Heart left ventricle (tissue), 16 donors: ENCODE measurements at places on chromosomes 16 and 17.

DNA sequence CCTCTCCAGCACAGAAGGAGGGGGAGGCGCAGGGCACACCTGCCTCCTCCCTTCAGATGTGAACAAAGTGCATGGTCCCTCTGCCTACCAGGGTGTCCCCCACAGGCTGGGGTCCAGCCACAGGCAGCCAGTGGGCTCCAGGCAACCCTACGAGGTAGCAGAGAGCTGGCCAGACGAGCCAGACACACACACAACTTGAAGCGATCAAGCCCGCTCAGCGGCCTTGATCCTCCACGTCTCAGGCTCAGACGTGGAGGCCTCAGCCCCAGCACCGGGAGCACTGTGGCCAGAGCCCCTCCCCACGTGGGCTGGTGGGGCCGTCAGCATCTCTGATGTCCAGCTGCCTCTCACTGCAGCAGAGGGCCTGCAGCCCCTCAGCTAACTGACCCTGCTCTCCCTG lies 8.5 kb downstream of the MCRIP1 start:
- no peak for DNase-seq

DNA sequence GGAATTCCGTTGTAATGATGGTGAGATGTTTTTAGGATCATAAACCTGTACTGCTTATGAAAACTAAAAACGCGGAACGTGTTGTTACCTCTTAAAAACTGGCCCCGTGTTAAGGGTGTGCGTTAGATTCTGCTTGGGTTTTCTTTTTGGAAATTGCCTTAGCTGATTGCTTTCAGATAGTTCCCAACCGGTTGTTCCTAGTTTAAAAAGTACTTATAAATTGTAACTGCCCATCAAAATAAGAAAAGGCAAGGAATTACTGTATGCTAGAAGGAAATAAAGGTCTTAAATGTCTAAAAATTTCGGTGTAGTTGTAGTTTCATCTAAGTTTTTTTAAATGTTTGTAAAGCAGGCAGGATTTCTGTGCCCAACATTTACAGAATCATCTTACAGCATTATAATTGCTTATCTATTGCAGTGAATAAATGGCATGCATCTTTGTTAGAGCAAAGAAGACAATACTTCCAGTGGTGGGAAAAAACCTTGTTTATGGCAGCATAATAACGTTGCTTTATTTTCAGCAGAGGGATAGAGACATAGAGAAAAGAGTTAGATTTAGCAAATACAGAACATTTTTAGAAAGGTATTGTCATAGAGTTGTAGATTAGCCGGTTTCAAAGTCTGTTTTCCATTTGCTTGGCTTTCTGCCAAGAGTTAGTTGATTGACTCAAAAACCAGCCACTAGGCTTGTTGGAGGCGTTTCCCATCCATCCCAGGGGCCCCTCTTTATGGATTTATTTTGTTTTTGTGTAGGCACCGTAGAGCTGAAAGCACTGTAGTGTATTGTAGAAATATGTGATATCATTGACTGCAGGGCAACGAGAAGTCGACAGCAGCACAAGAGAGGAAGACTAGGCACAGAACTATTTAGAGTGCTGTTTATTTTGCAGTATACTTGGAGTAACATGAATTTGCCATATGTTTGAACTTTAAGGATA lies 1.7 kb downstream of the PPM1D start:
- DNase-seq, result peak; percentile 57

DNA sequence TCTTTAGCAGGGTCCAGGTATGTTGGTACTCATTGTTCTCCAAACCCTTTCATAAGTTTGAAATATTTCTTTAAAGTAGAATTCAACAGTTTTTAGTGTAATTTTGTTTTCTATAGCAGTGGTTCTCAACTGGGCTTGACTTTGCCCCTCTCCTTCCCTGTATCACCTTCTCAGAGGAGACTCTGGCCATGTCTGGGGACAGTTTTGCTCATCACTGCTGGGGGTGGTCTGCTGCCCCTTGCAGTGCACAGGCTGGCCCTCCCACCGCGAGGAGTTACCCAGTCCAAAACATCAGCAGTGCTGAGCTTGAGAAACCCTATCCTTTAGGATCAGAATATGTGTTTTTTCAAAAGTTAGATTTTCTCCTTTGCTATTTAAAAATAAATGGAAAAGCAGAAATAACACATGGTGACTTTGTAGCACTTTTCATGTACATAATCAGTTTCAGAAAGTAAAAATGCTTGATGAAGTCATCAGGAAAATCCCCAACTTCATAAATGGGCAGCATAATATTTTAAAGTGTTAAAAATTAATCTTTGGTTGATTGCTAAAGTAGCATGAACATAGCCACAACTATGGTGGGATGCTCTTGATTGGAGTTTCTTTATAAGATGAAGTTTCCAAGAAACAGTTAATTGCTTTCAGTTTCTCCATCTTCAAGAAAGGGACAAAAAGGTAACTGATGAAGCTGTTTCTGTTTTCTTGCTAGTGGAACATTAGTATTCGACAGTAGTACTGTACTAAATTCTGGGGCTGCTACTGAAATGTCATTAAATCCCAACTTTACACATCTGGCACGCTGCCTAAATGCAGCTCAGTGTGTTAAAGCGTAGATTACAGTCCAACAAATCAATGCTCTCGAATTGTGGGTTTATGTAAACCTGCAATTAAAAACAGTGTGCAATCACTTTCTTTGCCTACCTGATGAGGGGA lies 70.3 kb downstream of the NETO2 start:
- DNase-seq, result no peak

- peak; percentile 71 for DNase-seq
Observed at GRCh38 chr17:50056217-50056960, 479 bp downstream of the ITGA3 start.

DNA sequence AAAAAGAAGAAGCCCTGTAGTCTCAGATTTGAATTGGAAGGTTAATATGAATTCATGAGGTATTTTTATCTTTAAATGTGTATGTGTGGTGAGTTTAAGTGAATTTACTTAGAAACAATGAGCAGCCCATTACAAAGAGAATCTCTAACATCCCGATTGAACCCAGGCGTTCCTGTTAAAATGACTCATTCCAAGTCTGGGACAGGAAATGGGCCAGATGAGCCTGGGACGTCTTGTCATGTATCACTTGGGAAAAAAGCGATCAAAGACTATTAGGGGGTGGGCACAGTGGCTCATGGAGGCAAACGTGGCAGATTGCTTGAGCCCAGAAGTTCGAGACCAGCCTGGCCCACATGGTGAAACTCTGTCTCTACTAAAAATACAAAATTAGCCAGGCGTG lies 81.6 kb downstream of the SEC14L1 start:
- no peak for DNase-seq

DNA sequence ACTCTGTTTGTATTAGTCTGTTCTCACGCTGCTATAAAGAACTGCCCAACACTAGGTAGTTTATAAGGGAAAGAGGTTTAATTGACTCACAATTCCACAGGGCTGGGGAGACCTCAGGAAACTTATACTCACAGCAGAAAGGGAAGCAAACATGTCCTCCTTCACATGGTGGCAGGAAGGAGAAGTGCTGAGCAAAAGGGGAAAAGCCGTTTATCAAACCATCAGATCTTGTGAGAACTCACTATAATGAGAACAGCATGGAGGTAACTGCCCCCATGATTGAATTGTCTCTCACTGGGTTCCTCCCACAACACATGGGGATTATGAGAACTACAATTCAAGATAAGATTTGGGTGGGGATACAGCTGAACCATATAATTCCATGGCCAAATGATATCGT lies 30.9 kb downstream of the ABCC1 start:
- no peak for DNase-seq

DNA sequence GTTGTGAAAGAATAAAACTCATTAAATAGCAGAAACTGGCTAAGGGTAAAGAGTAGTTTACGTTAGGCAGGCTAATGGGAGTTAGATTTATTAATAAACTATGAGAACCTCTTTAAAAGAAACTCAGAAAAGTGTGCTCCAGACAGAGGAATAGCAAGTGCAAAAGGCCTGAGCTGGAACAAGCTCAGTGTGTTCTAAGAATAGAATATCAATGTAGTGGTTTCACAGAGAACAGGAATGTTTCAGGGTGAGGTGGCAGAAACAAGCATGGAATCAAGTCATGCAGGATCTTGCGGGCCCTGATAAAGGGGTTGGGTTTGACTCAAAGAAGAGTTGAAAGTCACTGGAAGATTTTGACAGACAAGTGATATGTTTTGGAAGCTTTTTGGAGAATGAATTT lies 164.0 kb upstream of the HS3ST3A1 start:
- DNase-seq, result no peak

GRCh38 chr17:726271-726919 lies 6.0 kb upstream of the TLCD3A start:
- no peak for DNase-seq

DNA sequence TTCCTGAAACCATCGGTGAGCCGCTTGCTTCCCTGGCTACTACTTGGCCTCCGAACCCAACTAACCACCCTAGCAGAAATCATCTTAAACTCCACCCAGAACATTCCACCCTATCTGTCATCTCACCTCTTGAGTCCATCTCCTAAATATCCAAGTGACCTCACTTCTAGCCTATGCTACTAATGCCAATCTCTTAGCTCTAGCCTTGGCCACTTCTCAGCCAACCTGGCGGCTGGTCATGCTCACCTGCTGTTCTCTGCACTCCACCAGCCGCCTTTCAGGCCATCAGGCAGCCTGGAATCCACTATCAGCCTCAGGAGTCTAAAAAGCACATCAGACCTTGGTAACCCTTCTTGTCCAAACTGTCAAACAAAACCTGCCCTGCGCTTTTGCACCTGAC lies 11.9 kb upstream of the CYTH1 start:
- DNase-seq, result no peak
